ENCODE measurements at places on chromosomes 3 and 15. TPM values are rescaled to one million over a fixed set of nuclear protein-coding genes. Genes with fewer than 3 reads are reported as not detected.

GOLGA6L7 gene
- total RNA-seq, result not detected

DNA sequence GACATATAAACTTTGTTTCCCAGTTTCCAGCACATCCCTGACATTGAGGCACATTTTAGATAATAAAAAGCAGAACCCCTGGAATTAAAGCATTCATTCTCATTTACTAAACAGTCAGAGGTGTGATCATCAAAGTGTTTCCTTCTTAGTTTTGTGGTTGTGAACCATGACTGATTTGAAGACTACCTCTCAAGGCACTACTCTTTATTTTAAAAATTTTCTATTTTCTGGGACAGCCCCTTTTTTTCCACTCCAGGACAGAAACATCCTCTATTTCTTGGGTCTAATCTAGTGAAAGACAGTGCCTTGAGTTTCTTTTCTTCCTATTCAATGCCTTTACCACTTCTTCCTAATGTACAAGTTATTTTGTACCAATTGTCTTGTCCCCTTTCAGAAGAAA, 5.2 kb downstream of the SST start:
- no peak for DNase-seq

DNA sequence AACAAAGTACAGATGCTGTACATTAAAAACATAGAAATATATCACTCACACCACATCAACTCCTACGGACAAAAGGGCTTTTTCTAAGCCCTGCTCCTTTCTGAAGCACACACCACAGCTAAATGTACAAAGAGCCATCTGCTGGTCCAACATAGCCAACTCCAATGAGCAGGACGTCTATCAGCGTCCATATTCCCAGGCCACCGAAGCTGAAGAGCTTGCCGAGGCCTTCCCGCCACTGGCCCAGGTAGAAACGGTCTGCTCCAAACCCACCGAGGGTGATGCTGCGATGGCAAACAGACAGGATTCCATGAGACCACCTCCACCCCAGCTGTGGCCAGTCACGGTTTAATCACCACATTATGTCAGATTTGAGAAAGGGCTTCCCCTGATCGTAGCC, 9.8 kb downstream of the TM2D3 start:
- DNase-seq, result no peak

- DNase-seq, result no peak
Observed at GRCh38 chr15:75493732-75494131, 42.2 kb upstream of the SIN3A start.

GRCh38 chr3:43010638-43011037, 31.5 kb downstream of the GASK1A start:
- DNase-seq, result no peak
